Heart right ventricle (tissue), 16 donors: ENCODE measurements at places on chromosomes 1 and 21. TPM values are rescaled to one million over a fixed set of nuclear protein-coding genes. Genes with fewer than 3 reads are reported as not detected.

The LRRIQ3 gene
- 0.79 TPM for total RNA-seq

The IFNGR2 gene
- total RNA-seq, result 40.5 TPM

The GBP7 gene
- 0.42 TPM for total RNA-seq

- no peak for DNase-seq
Measured at GRCh38 chr1:207842506-207842905, 68.4 kb downstream of the CD34 start.

GRCh38 chr1:119662034-119662437, 14.0 kb upstream of the ZNF697 start:
- DNase-seq, result no peak

GRCh38 chr21:23471877-23472276, 2135.4 kb downstream of the MRPL39 start:
- DNase-seq, result no peak

DNA sequence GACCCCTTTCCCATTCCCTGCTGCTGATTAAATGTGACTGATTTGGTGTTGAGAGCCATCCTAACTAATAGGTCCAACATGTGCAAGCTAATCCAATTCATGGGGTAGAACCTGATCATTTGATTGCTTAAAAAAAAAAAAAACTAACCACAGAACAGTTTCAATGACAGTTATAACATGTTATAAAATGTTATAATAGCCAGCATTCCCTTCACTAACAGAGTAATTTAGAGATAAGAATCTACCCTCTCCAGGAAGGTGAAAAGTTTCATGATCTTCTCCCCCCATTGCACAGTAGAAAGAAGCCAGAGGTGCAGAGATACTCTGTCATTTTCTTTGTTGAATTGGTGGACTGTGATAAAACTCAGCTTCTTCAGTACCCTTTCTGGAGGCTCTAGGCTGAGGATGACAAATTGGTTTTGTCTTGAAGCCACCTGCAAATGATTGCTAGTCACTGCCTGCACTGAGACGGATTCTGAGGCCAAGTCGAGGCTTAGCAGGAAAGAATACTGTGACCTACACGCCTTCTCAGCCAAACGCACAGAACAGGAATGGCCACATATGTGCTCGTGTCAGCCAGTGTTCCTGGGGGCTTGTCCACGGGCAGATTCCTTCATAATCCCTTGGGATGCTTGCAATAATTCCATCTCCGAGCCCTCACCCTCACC, 215.7 kb upstream of the IRF2BP2 start:
- no peak for DNase-seq

- DNase-seq, result no peak
Measured at GRCh38 chr1:197917805-197918651, 856 bp downstream of the LHX9 start.
